ENCODE measurements at places on chromosomes 6 and 20.

GRCh38 chr20:1891263-1892118 is 3.7 kb upstream of the SIRPA start:
- no peak for DNase-seq

DNA sequence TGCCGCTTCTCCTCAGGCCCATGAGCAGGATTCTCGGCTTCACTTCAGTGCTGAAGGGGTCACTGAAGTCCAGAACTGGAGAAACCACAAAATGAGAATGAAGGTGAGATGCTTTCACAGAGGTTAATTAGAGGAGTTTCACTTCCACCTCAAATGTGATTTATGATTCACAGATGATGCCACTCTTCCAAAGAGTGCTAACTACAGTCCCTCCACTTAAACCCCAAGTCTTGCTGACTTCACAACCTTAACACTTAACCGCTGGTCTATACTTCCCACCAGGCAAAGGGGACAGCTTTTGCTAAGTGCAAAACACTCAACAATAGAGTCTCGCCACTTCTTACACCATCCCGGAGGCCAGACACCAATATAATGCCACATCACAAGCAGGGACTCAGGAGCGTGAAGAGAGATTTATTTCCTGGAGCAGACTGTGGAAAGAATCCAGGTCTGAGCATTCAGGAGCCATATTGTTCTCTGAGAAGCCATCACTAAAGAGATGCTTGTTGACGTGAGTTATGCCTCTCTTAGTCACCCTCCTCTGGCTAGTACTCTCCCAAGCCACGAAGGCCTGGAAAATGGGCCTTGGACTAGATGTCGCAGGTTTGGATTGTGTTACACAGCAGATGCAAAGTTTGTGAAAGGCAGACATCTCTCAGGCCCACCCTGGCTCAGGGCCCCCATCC is 24.4 kb downstream of the RRAGD start:
- no peak for DNase-seq

GRCh38 chr20:33880396-33880795 is 69.2 kb downstream of the CHMP4B start:
- DNase-seq: no peak

- DNase-seq: no peak
Observed at GRCh38 chr6:74807674-74808073, 398.2 kb downstream of the COL12A1 start.

GRCh38 chr20:32534661-32535240 is 50.4 kb downstream of the NOL4L start:
- peak; percentile 67 for DNase-seq

- no peak for DNase-seq
Observed at GRCh38 chr20:40648210-40649072, 40.6 kb downstream of the MAFB start.

- peak; percentile 60 for DNase-seq
Observed at GRCh38 chr6:37021356-37022129, 16.1 kb downstream of the FGD2 start.

- DNase-seq: no peak
Observed at GRCh38 chr6:80607811-80608391, 501.4 kb downstream of the BCKDHB start.

DNA sequence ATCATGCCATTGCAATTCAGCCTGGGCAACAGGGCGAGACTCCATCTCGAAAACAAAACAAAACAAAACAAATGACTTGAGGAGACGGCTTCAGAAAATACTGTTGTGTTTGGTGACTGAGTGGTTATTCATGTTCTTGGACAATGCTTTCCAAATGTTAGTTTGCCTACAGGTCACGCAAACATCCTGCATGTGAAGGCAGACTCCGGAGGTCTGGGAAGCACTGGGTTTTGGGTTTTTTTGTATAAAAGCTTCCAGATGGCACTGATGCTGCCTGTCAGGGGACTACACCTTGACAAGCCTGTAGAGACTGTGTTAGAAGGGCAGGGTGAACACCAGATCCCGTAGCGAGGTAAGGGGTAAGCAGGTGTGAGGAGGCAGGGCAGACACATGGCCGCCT is 81.7 kb downstream of the THBS2 start:
- DNase-seq: no peak

DNA sequence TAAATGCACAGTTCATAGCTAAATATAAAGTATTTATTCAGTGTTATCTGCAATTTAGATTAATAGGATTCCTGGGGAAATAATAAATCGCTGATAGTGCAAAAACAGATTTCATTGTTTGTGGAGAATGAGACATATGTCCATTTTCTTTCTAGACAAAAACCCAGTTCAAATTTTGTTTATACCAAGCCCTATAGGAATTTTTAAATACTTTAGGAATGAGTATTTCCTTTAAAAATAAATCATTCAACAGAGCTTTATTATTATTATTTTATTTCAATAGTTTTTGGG is 86.5 kb downstream of the METTL24 start:
- DNase-seq: no peak

DNA sequence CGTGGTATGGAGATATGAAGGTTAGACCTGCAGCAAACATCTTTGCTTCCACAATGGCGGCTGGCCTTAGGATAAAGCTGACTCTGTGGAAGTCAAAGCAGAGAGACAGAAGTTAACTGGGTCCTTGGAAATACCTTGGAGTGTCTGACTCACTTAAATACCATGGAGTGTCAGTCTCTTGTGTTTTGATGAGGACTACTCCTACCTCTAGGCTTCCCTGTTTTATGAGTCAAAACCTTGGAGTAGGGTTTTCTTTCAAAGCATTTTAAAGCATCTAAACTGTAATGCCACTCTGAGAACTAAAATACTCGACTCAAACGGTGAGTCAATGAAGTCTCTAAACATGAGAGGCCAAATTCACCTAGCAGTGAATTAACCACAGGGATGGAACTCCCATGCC is 329.1 kb downstream of the SAMD5 start:
- no peak for DNase-seq
